ENCODE measurements at places on chromosomes 13 and 19. TPM values are rescaled to one million over a fixed set of nuclear protein-coding genes. Genes with fewer than 3 reads are reported as not detected.

The ZNF431 gene
- total RNA-seq, result 3.0 TPM

The IGSF23 gene
- 0.53 TPM for total RNA-seq

The ZNF808 gene
- 0.04 TPM for total RNA-seq

The GPR18 gene
- not detected for total RNA-seq

The KLK12 gene
- not detected for total RNA-seq
